ENCODE measurements at places on chromosomes 2 and 18.
A peak's percentile ranks its signal among the peaks of the same experiment; 100 is the strongest.

- no peak for DNase-seq
Measured at GRCh38 chr2:129757915-129758783, 221.3 kb upstream of the RAB6C start.

DNA sequence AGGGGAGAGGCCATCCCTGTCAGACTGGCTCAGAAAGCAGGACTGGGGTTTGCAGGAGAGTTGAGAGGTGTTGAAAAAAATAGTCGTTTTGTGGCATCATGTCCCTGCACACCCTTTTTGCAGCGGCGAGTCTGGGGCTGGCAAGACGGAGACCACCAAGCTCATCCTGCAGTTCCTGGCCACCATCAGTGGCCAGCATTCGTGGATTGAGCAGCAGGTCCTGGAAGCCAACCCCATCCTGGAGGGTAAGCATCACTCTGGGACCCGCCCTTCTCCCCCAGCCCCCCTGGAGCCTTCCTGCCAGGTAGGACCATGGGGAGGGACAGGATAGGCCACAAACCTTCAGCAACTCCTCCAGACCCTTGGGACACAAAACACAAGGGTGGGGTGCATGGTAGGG, 34.2 kb downstream of the MYO7B start:
- no peak for DNase-seq

GRCh38 chr18:48216639-48217257, 192.4 kb downstream of the ZBTB7C start:
- DNase-seq: no peak

GRCh38 chr2:188050726-188051125, 240.9 kb upstream of the GULP1 start:
- no peak for DNase-seq

DNA sequence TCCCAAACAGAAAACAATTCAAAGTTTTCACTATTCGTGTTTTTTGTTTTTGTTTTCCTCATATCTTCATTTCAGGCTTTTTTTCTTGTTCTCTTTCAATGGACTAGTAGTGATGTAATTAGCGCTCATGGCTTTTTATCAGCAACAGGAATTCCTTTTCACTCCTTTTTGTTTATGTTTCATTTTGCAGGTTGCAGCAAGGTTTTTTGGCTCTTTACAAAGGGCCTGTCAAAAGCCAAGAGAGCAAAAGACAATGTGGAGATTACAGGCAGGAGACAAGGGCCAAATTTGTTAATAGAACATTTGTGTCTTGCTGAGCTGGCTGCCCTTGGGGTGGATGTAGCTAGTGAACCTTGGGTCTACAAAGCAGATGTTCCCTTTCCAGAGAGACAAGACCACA, 467.4 kb upstream of the CDH20 start:
- no peak for DNase-seq

DNA sequence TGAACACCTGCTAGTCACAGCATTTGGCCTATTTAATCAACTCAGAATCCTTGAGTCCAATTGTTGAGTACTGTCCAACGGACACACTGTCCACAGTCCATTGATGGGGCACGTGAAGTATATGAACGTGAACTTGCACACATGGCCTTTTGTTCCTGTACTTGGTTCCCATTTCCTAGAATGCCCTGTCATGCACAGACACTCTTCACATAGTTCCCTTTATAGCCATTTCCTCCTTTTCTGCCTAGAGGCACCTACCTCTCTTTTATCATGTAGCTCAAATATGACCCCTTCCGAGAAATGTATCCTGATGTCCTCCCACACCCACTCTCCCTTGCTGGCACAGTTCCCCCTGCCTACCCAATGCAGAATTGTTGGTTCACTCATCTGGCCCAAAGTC, 8.7 kb upstream of the CRYGA start:
- no peak for DNase-seq

DNA sequence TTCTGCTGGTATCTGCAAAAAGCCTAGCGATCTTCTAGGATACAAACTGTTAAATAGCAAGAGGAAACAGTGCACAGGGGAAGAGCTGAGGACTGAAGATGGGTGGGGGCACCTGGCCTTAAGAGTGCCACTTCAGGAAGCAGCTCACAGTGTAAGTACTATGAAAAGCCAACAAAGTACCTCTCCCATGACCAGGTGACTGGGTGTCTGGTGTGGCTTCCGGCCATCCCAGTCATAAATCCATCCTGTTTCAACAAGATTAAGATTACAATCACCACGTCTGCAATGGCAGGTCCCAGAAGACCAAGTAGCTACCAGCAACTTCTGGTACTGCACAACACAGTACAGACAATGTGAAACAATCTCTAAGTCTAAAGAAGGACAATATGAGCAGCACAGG, 15.9 kb downstream of the ERFE start:
- no peak for DNase-seq

DNA sequence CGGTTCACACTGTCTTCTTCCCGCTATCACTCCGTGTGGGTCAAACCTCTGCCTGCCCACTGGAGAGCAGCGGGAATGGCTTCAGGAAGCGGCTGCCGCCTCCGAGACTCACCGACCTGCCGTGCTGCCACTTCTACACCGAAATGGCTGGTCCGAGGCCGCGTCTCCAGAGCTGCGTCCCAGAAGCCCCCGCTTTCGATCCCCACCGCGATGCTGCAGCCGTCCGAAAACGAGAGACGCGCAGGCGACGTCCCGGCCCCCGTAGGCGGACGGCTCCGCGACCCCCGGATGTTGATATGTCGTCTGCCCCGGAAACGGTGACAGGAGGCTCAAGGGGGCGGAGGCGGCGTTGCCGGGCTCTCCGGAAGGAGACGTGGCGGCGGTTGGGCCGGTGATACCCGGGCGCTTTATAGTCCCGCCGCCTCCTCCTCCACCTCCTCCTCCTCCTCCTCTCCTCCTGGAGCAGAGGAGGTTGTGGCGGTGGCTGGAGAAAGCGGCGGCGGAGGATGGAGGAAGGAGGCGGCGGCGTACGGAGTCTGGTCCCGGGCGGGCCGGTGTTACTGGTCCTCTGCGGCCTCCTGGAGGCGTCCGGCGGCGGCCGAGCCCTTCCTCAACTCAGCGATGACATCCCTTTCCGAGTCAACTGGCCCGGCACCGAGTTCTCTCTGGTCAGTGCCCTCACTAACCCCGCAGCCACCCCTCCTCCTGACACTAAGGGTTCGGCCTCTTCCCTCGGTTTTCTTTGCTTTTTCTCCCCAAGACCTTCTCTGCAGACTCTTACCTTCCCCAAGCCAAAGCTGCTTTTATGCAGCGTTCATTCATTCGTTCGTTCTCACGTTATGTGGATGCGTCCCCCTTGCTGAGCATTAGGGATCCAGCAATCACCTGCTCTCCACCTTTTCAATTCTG, at the start of the genes ASB3 and ERLEC1:
ASB3 (minus strand) TSS at position 249 of the 909 bp plus-strand sequence. CDS start 21,381 bp downstream, outside the sequence.
ERLEC1 (plus strand) TSS at position 340 of the 909 bp plus-strand sequence; CDS start at position 507, 167 bp downstream.
- DNase-seq: peak; percentile 85
